ENCODE measurements at places on chromosomes 7 and 10.

GRCh38 chr10:72308320-72308987 lies 34.7 kb downstream of the DDIT4 start:
- peak; percentile 48 for DNase-seq

DNA sequence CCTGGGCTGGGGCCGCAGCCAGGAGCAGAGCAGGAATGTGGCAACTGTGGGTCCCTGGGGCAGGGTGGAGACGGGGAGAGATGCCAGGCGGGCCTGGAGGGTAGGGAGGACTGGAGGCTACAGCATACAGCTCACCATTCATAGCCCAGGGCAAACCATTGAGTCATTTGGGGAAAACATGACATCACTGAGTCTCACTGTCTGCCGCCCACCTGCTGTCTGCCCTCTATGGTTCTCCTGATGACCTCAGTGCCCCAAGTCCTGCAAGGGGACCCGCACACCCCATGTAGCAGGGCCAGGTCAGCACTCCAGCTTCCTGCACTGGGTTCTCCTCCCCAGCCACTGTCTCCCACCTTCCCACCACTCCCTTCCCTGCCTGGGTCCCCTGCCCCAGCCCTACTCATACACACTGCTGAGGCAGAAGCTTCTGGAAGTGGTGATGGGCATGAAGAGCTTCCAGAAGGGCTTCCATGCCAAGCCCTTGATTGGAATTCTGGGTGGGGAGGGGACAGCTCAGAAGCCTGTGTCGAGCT lies 10.4 kb downstream of the CHST3 start:
- no peak for DNase-seq

DNA sequence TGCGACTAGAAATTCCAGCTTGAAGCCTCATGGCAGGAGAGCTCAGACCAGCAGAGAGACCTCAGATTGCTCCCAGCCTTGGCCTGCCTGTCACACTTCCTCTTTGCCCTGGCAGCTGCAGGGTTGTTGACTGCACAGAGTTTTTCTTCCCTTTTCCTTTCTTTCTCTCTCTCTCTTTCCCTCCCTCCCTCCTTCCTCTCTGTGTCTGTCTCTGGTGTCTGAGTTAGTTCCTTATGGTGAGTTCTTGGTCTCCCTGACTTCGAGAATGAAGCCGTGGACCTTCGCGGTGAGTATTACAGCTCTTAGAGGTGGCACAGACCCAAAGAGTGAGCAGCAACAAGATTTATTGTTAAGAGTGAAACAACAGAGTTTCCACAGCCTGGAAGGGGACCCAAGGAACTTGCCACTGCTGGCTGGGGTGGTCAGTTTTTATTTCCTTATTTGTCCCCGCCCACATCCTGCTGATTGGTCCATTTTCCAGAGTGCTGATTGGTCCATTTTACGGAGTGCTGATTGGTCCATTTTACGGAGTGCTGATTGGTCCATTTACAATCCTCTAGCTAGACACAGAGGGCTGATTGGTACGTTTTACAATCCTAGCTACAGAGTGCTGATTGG lies 266.3 kb downstream of the RPS24 start:
- DNase-seq: no peak

DNA sequence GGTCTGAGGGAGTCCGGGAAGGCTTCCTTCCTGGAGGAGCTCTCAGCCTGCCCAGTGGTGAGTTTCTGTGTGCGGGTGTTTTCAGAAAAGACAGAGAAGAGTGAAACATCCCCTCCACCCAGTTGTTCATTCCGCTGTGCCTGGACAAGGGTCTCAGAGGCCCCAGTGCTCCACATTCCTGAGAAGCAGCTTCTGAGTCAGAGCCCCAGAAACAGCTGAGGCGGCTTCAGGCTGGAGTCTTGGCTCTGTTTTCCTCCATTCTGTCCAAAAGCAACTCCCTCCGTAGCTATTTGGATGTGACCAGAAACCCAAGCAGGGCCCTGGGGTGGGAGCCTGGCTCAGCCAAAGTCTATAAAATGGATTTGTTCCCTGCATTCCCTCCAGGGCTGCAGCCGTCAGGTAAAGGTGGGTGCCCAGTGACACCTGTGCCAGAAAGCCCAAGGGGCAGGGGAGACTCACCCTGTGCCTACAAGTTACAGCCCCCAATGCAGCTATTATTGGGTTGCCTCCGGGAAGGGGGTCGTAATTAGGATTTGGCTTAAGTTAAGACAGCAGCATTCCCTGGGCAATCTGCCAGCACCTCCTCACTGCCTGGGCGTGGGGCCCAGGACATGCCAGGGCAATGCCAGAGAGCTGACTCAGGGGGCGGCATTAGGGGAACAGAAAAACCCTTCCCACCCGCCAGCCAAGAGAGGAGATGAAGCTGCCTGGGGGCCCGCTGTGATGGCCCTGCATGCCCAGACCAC lies 13.1 kb upstream of the CAMK2G start:
- no peak for DNase-seq

DNA sequence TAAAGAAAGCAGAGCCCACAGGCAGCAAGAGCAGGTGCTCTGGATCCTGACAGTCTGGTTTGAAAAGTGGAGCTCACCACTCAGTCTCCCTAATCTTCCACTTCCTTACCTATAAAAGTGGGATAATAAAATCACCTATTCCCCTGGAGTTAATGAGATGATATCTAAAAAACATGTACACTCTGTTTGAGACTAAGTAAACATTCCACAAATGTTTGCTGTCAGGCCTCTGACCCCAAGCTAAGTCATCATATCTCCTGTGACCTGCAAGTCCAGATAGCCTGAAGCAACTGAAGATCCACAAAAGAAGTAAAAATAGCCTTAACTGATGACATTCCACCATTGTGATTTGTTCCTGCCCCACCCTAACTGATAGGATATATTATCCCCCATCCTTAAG lies 1324.5 kb downstream of the XPNPEP1 start:
- peak; percentile 44 for DNase-seq

- DNase-seq: no peak
These were observed 7.8 kb upstream of the GPR141 start for GRCh38 chr7:37675749-37676148.

GRCh38 chr7:137820677-137821420 lies 25.9 kb downstream of the DGKI start:
- DNase-seq: no peak

DNA sequence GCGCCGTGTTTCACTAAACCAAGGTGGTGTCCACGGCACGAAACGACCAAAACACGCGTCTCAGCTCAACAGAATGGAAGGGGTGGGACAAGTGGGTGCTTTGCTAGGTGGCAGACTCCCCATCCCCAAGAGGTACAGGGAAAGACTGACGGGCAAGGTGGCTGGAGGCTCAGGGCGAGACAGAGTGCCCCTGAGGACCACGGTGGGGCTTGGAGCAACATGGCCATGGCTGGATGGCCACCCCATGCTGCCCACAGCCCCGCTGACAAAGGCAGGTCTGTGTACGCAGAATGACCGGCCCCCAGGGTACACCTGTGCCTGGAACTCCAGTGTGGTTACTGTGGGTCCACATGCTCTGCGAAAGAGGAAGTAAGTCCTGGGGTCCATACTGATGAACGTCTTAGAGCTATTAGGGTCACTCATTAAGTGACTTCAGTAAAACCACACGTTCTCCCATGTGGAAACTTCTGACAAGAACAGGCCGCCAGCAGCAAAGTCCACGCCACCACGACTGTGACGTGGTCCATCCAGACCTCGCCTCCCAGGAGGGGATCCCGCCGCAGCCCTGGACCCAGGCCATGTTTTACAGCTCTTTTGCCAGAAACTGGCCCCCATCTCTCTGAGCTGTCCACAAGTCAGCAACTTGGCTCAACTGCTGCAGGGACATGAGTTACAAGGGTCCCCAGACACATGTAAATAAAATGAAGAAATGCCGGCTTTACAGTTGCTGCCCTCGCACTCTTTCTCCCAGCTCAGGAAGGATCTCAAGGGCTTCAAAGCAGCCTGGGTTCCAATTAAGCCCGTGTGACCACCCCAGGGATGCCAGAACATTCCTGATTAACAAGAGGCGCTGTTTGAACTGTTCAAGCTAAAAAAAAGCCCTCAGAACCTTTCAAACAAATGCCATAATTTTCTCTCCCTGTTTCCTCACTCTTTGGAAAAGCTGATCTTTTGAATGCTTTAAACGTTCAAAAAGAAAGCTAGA lies 66.8 kb downstream of the MAD1L1 start:
- no peak for DNase-seq

GRCh38 chr10:6618340-6618739 lies 38.3 kb upstream of the PRKCQ start:
- DNase-seq: no peak

Data from HS-5 (cell line).